Heart left ventricle (tissue), 16 donors: ENCODE measurements at places on chromosomes 13 and 19. TPM values are rescaled to one million over a fixed set of nuclear protein-coding genes. Genes with fewer than 3 reads are reported as not detected.

Gene KLK3
- not detected for total RNA-seq

Gene ETV2
- 0.67 TPM for total RNA-seq

Gene FAM216B
- total RNA-seq, result 0.07 TPM

Gene NBEA
- total RNA-seq, result 29.1 TPM

Gene ZNF222
- 2.3 TPM for total RNA-seq

Gene CYP2F1
- not detected for total RNA-seq

Gene CATSPERD
- not detected for total RNA-seq

Gene PAF1
- 42.5 TPM for total RNA-seq

Gene GAPDHS
- not detected for total RNA-seq

Gene PEAK3
- 0.11 TPM for total RNA-seq

Gene IRGC
- not detected for total RNA-seq

Gene BCKDHA
- 36.6 TPM for total RNA-seq

Gene ICAM4
- total RNA-seq, result 1.1 TPM

Gene ADAT3
- 5.1 TPM for total RNA-seq

Gene USHBP1
- 3.7 TPM for total RNA-seq

Gene RGS9BP
- total RNA-seq, result 10.3 TPM

Gene PRR19
- 0.53 TPM for total RNA-seq

Gene CILP2
- total RNA-seq, result 0.07 TPM

Gene TNFSF13B
- 5.6 TPM for total RNA-seq

Gene PRTN3
- not detected for total RNA-seq

Gene PALM
- 16.9 TPM for total RNA-seq

Gene ATP11A
- total RNA-seq, result 146 TPM

Gene ZNF723
- not detected for total RNA-seq

Gene AP1M2
- not detected for total RNA-seq

Gene RYR1
- total RNA-seq, result 0.86 TPM

Gene CEBPG
- 18.3 TPM for total RNA-seq

Gene CD22
- 2.2 TPM for total RNA-seq

Gene THAP8
- 4.9 TPM for total RNA-seq

Gene SNRNP70
- total RNA-seq, result 78.4 TPM

Gene SLC25A41
- not detected for total RNA-seq

Gene ZNF528
- total RNA-seq, result 16.8 TPM

Gene ZNF430
- total RNA-seq, result 2.9 TPM

Gene SIGLEC8
- not detected for total RNA-seq

Gene CDX2
- total RNA-seq, result not detected

Gene ZSCAN4
- total RNA-seq, result not detected

Gene UNC13A
- total RNA-seq, result 0.13 TPM

Gene GRIK5
- 3.6 TPM for total RNA-seq

Gene CEACAM16
- not detected for total RNA-seq

Gene MCEMP1
- total RNA-seq, result not detected

Gene PCDH20
- total RNA-seq, result 2.0 TPM

Gene LILRA6
- total RNA-seq, result 2.1 TPM

Gene SIGLEC12
- not detected for total RNA-seq

Gene OR4F17
- total RNA-seq, result not detected

Gene CHAMP1
- 8.2 TPM for total RNA-seq
